Prostate gland (tissue), 2 donors: ENCODE measurements at places on chromosomes 11 and 22.

DNA sequence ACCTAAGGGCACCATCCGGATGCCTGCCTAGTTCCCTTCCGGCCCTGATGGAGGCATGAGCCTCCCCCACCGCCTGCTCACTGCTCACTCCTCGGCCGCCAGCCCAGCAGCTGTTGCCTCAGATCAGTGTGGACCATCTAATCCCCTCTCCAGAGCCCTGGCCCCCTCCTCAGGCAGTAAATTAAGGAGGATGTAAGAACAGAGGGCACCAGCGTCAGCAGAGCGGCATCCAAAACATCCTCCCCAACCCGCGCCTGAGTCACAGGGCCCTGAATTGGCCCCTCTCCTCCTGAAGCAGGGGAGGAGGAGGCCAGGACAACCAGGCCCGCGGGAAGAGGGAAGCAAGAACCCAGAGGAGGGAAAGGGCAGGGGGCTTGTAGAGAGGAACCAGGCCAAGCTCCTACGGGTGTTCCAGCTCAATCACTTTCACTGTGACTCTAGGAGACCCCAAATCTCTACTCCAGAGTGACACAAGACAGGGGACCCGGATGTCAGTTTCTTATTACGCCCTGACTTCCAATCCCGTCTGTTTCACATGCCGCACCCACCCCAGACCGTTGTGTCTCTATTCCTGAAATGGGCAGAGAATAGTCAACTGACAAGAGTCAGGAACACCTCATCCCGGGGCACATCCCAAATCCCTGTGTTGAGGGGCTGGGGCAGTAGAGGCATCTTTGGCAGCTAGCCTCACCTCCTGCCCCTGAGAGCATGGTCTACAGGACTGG is 31.3 kb upstream of the MYOD1 start:
- no peak overlapping the region for H3K4me3 ChIP-seq
- H3K27me3 ChIP-seq = peaks cover 2% of the 10 kb centered on the region
- no peak for DNase-seq
- no peak overlapping the region for H3K27ac ChIP-seq
- H3K4me1 ChIP-seq = no peaks in the 10 kb centered on the region

GRCh38 chr11:21492931-21493330 is 700.0 kb upstream of the ANO5 start:
- H3K4me3 ChIP-seq = no peak overlapping the region
- no peak overlapping the region for H3K27ac ChIP-seq
- H3K27me3 ChIP-seq = no peaks in the 10 kb centered on the region
- no peak for DNase-seq
- no peaks in the 10 kb centered on the region for H3K36me3 ChIP-seq

DNA sequence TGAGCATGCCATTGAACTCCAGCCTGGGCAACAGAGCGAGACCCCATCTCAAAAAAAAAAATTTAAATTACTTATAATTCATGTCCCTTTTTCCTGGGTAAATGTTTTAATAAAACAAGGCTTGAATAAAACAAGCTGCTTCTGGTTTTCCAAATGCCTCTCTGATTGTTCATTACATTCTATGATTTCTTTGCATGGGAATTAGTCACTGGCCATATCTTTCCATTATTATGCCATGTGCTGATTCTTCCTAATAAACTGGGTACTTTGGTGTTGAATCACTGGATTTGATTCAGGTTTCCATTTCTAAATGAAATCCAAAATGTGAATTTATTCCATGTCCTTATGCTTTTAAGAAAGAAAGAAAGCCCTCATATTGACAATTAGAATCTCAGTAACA is 42.6 kb downstream of the ZNF215 start:
- DNase-seq = no peak
- H3K36me3 ChIP-seq = no peaks in the 10 kb centered on the region

GRCh38 chr22:41927813-41928212 is 1.2 kb upstream of the TNFRSF13C start:
- no peaks in the 10 kb centered on the region for H3K27me3 ChIP-seq
- no peaks in the 10 kb centered on the region for H3K36me3 ChIP-seq
- H3K4me1 ChIP-seq = peaks cover 4% of the 10 kb centered on the region
- DNase-seq = no peak

- DNase-seq = no peak
- peaks cover 3% of the 10 kb centered on the region for H3K27me3 ChIP-seq
- H3K4me3 ChIP-seq = peak overlapping the region; percentile 10
- H3K36me3 ChIP-seq = no peaks in the 10 kb centered on the region
- H3K4me1 ChIP-seq = no peaks in the 10 kb centered on the region
- peak overlapping the region; percentile 76 for H3K27ac ChIP-seq
Measured at GRCh38 chr11:122096272-122097112, 19.5 kb downstream of the BLID start.

GRCh38 chr22:26786398-26786797 is 129.0 kb downstream of the MIAT start:
- no peaks in the 10 kb centered on the region for H3K36me3 ChIP-seq
- H3K4me3 ChIP-seq = no peak overlapping the region
- H3K27ac ChIP-seq = no peak overlapping the region

- no peaks in the 10 kb centered on the region for H3K4me1 ChIP-seq
- H3K27me3 ChIP-seq = no peaks in the 10 kb centered on the region
- H3K4me3 ChIP-seq = no peak overlapping the region
- DNase-seq = no peak
- H3K36me3 ChIP-seq = no peaks in the 10 kb centered on the region
Measured at GRCh38 chr11:73554671-73555320, 43.1 kb downstream of the FAM168A start.

DNA sequence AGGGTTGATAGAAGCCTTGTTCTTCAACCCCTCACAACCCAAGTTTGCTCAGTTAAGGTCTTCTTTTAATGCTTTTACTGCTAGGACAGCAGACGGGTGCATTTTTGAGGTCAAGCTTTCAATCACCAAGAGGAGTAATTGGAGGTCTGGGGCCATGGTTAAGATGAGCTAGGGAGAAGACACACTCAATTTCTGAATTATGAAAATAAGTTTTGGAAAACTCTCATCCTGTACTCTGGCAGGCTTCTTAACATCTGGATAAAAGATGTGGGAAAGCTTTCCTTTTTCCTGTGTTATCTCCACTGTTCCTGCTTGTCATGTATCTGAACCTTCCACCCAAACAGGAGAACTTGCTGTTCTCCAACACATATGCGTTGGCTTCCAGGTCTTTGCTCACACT is 9.7 kb downstream of the ABTB2 start:
- H3K36me3 ChIP-seq = no peaks in the 10 kb centered on the region
- no peak for DNase-seq
- H3K27me3 ChIP-seq = no peaks in the 10 kb centered on the region

DNA sequence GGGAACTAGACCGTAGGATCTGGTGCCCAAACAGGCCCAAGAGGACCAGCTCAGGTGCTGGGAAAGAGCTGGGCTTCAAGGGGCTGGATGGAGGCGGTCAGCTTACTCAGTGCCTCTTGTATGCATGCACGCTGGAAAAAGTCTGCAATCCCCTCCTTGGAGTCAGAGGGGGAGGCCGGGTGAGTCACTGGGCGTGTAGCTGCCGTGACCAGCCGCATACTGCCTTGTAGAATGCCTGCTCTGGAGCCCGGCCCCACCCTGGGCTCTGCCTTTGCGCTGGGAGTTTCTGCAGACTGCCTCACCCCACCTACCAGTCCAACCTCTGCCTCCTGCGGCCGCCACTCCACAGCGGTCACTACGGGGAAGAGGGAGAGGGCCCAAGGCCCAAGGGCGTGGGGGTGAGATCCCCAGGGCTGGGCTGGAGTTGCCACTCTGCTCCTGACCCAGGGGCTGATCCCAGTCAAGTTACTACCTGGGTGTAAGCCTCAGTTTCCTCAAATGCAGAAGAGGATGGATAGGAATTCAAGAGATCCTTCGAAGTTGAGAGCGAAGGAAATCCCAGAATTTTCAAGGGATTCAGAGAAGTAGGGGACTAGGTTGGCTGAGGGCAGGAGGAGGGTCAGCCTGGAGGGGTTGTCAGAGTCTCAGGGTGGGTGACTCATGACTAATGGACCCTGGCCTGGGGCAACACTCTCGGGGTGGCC is 4.2 kb downstream of the MRGPRF start:
- no peaks in the 10 kb centered on the region for H3K27me3 ChIP-seq
- peaks cover 3% of the 10 kb centered on the region for H3K4me1 ChIP-seq
- DNase-seq = no peak
- no peaks in the 10 kb centered on the region for H3K36me3 ChIP-seq

DNA sequence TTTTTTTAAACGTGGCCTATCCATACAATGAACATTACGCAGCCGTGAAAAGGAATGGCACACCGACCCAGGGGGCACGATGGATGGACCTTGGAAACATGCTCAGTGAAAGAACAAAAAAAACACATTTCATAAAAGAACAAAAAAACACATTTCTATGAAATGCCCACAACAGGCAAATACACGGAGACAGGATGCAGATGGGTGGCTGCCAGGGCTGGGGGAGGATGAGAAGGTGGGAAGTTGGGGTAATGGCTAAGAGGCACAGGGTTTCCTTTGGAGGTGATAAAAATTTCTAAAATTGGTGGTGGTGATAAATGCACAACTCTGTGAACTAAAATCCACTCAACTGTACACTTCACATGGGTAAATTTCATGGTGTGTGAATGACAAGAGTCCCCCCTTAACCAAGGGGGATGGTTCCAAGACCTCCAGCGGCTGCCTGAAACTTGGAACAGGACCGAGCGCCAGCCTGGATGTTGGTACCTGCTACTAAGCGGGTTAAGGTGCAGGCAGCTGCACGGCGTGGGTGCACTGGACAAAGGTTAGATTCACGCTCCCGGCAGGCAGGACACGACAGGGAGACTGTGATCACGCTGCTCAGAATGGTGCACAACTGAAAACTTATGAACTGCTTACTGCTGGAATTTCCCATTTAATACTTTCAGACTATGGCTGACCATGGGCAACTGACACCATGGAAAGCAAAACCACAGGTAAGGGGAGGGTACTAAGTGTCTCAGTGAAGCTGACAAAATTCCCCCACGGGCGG is 16.5 kb downstream of the BRD1 start:
- H3K36me3 ChIP-seq = no peaks in the 10 kb centered on the region
- H3K4me3 ChIP-seq = no peak overlapping the region
- H3K4me1 ChIP-seq = no peaks in the 10 kb centered on the region
- no peak for DNase-seq
- H3K27ac ChIP-seq = no peak overlapping the region

GRCh38 chr11:27319072-27319471 is 43.9 kb downstream of the CCDC34 start:
- no peaks in the 10 kb centered on the region for H3K36me3 ChIP-seq
- DNase-seq = no peak
- no peak overlapping the region for H3K4me3 ChIP-seq
- H3K27ac ChIP-seq = no peak overlapping the region
- H3K27me3 ChIP-seq = no peaks in the 10 kb centered on the region
- no peaks in the 10 kb centered on the region for H3K4me1 ChIP-seq

DNA sequence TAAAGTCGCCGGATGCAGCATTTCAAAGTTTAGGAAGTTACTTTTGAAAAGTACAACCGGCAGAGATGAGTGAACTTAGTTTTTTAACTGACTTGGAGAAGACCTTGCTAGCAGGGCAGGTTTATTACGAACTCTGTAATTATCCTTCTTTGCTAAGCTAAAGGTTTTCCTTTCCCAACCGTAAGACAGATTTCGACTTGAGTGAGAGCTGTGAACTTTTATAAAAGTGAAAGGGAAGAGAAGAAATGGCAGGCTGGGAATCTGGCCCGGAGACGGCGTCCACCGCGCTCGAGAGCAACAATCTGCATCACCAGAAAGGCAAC is 659 bp upstream of the TEAD1 start:
- no peak for DNase-seq
- no peaks in the 10 kb centered on the region for H3K4me1 ChIP-seq
- H3K4me3 ChIP-seq = peak overlapping the region; percentile 83
- H3K27me3 ChIP-seq = no peaks in the 10 kb centered on the region
- H3K27ac ChIP-seq = peak overlapping the region; percentile 98

DNA sequence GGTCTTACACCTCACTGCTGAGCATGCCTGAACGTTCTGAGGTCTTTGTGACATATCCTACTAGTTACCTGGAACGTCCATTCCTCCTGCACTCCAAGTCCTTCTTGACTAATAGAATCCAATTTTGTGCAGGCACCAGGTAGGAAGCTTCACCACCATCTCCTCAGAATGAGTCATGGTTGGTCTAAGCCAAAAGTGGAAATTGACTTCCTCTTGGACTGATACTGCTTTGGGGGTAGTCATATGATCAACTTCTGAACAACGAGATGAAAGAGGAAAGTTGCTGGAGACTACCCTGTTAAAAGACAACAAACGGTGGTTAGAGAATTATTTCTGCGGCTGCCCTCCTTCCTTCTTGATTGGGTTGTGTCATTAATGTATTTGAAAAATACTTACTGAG is 374.2 kb upstream of the LARGE1 start:
- no peaks in the 10 kb centered on the region for H3K36me3 ChIP-seq
- H3K27me3 ChIP-seq = no peaks in the 10 kb centered on the region
- no peaks in the 10 kb centered on the region for H3K4me1 ChIP-seq
- DNase-seq = no peak
- no peak overlapping the region for H3K27ac ChIP-seq

GRCh38 chr11:2130881-2131352 is 8.3 kb downstream of the IGF2 start:
- DNase-seq = no peak
- H3K4me3 ChIP-seq = no peak overlapping the region
- peaks cover 10% of the 10 kb centered on the region for H3K27me3 ChIP-seq
- no peaks in the 10 kb centered on the region for H3K36me3 ChIP-seq
- H3K27ac ChIP-seq = no peak overlapping the region

GRCh38 chr22:42939451-42939881 is 75.5 kb downstream of the PACSIN2 start:
- H3K4me3 ChIP-seq = no peak overlapping the region
- peaks cover 46% of the 10 kb centered on the region for H3K4me1 ChIP-seq
- H3K36me3 ChIP-seq = no peaks in the 10 kb centered on the region
- DNase-seq = no peak

- DNase-seq = no peak
- H3K36me3 ChIP-seq = no peaks in the 10 kb centered on the region
- H3K4me3 ChIP-seq = no peak overlapping the region
Measured at GRCh38 chr11:62498031-62498430, 48.6 kb downstream of the AHNAK start.

- no peaks in the 10 kb centered on the region for H3K4me1 ChIP-seq
- no peak overlapping the region for H3K4me3 ChIP-seq
- no peaks in the 10 kb centered on the region for H3K27me3 ChIP-seq
Measured at GRCh38 chr11:86923999-86924766, 31.0 kb downstream of the FZD4 start.

GRCh38 chr11:34732831-34733230 is 111.9 kb downstream of the EHF start:
- no peaks in the 10 kb centered on the region for H3K27me3 ChIP-seq
- no peaks in the 10 kb centered on the region for H3K36me3 ChIP-seq
- DNase-seq = no peak
- no peak overlapping the region for H3K4me3 ChIP-seq
- H3K27ac ChIP-seq = no peak overlapping the region

- H3K4me3 ChIP-seq = peak overlapping the region; percentile 78
- no peaks in the 10 kb centered on the region for H3K36me3 ChIP-seq
- no peaks in the 10 kb centered on the region for H3K4me1 ChIP-seq
Measured at GRCh38 chr11:107859459-107860239, 1.1 kb upstream of the SLC35F2 start.

- H3K36me3 ChIP-seq = no peaks in the 10 kb centered on the region
- no peak overlapping the region for H3K27ac ChIP-seq
- DNase-seq = no peak
- H3K27me3 ChIP-seq = no peaks in the 10 kb centered on the region
- H3K4me1 ChIP-seq = no peaks in the 10 kb centered on the region
Measured at GRCh38 chr11:127130321-127130720, 129.8 kb upstream of the KIRREL3 start.
